Stimulated activated CD4-positive, alpha-beta T cell treated with anti-CD3 and anti-CD28 coated beads, TNF-alpha, amount 100 ng/mL, for 4 hours (primary cell): ENCODE measurements at places on chromosomes 4 and X.
A peak's percentile ranks its signal among the peaks of the same experiment; 100 is the strongest.

DNA sequence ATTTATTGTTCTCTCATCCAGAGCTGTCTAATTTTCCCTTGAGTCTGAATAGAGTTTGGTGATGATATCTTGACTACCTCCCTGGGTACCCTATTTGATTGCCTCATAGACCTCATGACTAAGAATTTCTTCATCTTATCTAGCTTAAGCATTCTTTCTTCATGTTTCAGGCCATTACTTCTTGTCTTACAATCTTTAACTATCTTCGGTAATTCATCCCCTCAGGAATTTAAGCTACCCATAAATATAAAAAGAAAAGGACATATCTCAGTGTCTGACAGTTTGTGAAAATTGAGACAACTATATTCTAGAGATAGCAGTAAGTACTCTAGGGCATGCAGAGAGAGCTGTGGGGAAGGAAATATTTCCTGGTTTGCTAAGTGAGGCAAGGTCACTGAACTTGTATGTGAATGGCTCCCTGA, 466.1 kb upstream of the GRID2 start:
- DNase-seq = no peak

- DNase-seq = no peak
These were observed 417.9 kb downstream of the GPM6A start for GRCh38 chr4:175394208-175394607.

DNA sequence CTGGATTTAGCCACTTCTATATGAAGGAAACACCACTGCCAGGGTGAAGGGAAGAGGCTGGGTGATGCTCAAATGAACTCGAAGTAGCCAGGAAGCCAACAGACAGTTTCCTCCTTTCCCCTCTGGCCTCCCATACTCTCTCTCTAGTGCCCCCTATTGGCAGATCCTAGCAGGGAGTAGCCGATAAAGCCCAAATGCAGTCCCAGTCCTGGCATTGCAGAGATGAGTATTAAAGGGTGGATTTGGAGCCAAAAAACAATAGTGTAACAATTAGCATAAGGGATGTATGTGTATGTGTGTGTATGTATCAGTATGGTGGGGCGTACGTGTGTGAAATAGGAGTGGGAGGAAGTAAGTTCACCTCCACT, 213.8 kb upstream of the LDB2 start:
- no peak for DNase-seq

- no peak for DNase-seq
These were observed 1.7 kb upstream of the PDHA2 start for GRCh38 chr4:95838192-95838591.

DNA sequence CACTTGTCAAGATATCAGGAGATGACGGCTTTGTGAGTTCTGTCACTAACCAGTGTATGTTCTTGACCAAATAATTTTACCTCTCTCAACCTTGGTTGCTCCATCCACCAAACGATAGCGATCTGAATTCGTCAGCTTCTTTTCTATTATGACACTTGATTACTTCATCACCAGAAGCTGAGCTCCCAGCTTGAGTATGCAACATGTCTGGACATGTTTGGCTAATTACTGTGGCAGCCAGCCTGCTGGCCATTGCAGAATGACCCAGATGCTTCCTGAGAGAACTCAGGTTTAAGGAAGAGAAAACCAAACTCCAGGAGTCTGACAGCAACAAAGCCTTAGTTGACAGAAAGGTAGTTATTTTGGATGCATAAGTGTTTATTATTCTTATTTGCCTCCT, 46.4 kb upstream of the PARM1 start:
- DNase-seq = no peak

- no peak for DNase-seq
These were observed 135.0 kb upstream of the IL15 start for GRCh38 chr4:141501395-141501794.

GRCh38 chr4:54959651-54960116, 165.7 kb downstream of the KDR start:
- DNase-seq = no peak

GRCh38 chrX:39734174-39734776, 363.5 kb downstream of the BCOR start:
- no peak for DNase-seq

DNA sequence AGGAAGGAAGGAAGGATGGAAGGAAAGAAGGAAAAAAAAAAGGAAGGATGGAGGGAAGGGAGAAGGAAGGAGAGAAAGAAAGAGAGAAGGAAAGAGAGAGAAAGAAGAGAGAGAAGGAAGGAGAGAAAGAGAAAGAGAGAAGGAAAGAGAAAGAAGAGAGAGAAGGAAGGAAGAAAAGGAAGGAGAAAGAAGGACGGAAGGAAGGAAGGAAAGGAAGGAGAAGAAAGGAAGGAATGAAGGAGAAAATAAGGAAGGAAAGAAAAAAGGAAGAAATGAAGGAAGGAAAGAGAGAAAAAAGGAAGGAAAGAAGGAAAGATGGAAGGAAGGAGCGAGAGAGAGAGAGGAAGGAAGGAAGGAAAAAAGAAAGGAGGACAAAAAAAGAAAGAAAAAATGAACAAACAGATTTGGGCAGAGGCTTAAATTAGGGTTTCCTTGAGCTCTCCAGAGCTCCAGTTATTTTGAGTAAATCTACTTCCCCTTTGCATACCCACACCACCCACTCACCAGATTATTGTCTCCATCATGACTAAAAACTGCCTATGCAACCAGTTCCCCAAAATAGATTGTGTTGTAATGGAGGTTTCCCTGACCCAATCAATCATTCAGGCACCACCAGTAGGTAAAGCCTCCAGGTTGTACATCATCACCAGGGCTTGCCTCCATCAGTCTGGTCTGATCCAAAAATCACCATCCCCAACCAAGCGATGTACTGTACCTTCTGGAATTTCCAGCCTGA, 1722.9 kb upstream of the PCDH10 start:
- no peak for DNase-seq

DNA sequence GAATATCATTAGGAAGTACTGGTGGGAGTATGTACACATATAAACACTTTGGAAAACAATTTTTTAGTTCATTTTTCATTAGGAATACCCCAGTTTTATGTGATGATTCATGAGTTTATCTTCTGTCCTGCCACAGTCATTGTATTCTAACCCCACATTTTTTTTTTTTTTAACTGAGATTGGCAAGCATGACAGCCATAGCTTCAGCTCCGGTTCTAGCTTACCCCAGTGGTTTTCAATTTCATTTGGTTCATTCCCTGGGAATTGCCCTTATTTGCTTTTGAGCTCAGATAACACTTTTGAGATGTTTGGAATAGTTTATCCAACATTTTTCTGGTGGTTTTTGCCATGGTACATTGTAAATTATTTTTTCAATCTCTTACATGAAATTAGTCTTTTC, 21.0 kb upstream of the FMR1 start:
- DNase-seq = no peak

- no peak for DNase-seq
These were observed 283.6 kb upstream of the CTSO start for GRCh38 chr4:156237231-156237630.

GRCh38 chr4:56692576-56692975, 11.5 kb upstream of the HOPX start:
- no peak for DNase-seq

DNA sequence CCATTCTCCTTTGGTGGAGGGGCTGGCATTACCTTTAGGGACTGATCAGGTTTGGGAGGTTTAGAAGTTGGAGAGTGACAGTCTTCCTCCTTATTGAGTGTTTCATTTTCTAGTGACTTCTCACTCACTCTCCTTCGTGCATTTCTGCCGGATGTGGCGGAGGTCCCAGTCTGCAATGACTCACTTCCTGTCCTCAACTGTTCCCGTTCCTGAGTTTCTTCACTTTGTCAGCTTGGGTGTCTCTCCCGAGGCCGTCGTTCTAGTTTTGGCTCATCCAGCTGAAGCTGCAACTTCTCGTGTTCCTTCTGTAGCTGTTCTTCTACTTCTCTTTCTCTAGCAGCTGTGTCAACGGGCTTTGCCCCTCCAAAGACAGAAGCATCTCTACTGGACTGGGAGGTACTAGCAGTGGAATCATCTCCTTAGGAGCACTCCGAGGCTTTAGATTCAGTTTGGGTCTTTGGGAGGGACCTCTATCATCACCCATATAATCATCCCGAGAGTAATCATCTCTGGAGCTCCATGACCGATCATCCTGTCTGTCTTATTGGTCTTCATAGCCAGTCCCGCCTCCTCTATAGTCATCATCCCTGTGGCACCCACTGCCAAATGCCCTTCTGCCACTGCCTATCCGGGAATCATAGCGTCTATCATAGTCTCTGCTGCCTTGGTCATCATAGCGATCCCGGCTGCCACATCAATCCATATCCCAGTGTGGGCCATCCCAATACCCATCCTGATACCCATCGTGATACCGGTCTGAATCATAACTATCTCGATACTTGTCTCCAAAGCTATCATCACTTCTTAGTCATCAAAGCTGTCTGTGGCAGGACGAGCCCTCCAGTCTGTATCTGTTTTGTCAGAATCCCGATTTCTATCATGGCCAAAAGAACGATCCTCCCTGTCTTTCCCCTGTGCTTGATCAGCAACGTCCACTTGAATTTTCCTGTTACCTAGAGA, 35.3 kb upstream of the VSIG4 start:
- peak; percentile 6 for DNase-seq

GRCh38 chr4:165723051-165723795, 149.8 kb upstream of the TLL1 start:
- DNase-seq = no peak

DNA sequence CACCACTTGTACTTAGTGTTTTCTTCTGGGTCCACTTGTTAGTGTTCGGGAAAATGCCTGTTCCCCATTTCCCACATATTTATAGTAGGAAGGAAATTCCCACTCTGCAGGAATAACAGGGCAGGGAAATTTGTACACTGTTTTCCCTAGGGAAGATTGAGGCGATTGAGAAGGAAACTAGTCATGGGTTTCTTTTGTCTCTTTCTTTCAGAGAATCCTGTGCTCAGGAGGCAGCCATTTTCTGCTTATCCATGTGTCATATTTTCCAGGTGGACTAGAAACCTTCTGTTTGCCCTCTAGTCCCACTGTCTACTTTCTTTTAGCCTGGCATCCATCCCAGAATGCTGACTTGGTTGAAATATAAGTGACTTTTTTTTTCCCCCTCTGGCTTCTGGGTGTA, 299.1 kb upstream of the ANKRD50 start:
- DNase-seq = no peak

GRCh38 chr4:119105605-119106004, 30.0 kb upstream of the MYOZ2 start:
- DNase-seq = no peak

DNA sequence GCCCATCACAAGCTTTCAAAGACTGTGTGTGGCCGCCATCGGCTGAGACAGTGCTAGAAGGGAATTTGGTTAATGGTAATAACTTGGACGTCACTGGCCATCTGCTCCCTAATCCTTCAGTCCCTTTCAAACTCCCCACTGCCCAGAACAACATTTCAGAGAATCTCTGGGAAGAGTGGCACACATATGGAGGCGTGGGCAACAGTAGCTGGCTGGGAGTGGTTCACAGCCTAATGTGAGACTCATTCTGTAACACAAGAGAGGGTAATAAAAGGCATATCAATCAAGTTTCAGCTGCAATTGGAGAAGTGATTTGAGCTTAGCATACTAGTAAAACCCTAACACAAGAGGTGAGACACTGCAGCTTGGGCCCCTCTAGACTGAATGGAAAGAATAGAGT, 15.4 kb downstream of the SMIM10 start:
- DNase-seq = no peak

DNA sequence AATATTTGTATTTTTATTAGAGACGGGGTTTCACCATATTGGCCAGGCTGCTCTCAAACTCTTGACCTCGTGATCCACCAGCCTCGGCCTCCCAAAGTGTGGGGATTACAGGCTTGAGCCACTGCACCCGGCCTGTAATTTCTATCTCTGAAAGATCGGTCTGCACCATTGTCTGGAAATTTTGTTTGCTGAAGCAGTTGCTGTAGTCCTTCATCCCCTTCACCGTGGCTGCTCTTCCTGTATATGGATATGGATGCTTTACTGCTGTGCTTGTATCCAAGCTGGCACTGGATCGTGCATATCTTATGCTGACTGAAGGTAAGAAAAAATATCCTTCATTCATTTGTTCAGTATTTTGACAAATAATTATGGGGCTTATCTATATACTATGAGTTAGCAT, 338.4 kb upstream of the GNPDA2 start:
- no peak for DNase-seq

GRCh38 chr4:17367201-17367600, 144.7 kb downstream of the QDPR start:
- no peak for DNase-seq

DNA sequence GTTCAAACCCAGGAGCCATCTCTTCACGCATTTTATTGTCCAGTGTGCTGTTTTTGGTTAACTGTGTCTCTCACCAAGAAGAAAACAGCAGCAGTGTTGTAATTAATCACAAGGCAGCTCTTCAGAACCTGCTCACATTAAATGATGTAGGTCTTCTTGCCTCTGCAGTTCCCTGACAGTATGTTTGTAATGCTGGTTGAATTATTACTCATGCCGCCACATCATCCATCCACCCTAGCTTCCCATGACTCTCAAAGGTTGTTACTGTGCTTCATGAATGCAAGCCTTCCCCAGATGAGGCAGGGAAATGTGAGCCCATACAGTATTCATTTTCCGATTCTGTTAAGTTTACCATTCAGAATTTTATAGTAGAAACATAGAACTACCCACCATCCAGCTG, 17.4 kb downstream of the TLR10 start:
- no peak for DNase-seq

GRCh38 chrX:56963377-56963776, 32.0 kb downstream of the SPIN3 start:
- DNase-seq = no peak

- DNase-seq = no peak
These were observed 178.9 kb downstream of the MID1 start for GRCh38 chrX:10441464-10441863.

GRCh38 chr4:100169491-100170485, 20.5 kb downstream of the DDIT4L start:
- DNase-seq = no peak

DNA sequence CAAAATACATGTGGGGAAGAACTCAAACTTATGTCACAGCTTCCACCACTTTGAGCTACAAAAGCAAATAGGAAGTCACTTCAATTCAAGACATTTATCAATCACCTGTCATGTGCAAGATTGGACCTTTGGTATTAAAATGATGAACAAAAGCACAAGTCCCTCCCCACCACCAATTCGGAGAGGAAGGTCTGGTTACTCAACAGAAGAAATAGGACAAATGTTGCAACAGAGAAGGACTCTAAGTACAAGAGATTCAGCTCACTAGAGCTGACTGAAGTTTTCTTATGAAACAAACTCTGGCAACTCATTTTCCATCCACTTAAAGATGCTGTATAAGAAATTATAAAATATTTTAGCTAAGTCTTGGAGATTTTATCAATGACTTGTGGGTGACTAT, 16.0 kb upstream of the MMRN1 start:
- DNase-seq = no peak

- no peak for DNase-seq
These were observed 3.8 kb upstream of the ZNF185 start for GRCh38 chrX:152893980-152894610.

DNA sequence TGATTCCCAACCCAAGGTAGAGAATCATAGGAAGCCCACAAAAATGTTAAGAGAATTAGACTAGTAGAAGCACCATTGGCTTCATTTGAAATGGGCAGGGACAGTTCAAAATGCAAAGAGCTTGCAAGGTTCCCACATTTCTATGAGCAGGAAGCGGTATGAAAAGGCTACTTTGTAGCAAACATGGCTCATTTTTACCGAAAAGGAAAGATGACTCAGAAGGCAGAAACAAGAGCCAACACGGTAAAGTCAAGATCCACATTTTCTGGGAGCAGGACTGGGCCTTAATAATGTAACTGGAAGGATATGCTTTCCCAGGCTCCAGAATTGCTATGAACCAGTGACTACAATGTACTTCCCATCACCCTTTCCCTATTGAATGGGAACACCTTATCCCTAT, 89.5 kb downstream of the GLRA3 start:
- no peak for DNase-seq
